Fibroblast of lung (primary cell): ENCODE measurements at places on chromosomes 4 and X. TPM values are rescaled to one million over a fixed set of nuclear protein-coding genes. Genes with fewer than 3 reads are reported as not detected.

The FAM199X gene
- 17.2 and 21.1 TPM in 2 replicates for total RNA-seq

GRCh38 chr4:178037459-178038214 lies 595.4 kb upstream of the AGA start:
- DNase-seq = no peak
- no peak overlapping the region for H3K27ac ChIP-seq
- H3K27me3 ChIP-seq = no peaks in the 10 kb centered on the region
- H3K4me1 ChIP-seq = no peaks in the 10 kb centered on the region
- no peak overlapping the region for H3K4me3 ChIP-seq
- H3K36me3 ChIP-seq = no peaks in the 10 kb centered on the region

The DMRTC1 gene
- total RNA-seq = not detected in 2 replicates

The EPGN gene
- total RNA-seq = 0.26 TPM in 1 of 2 replicates, not detected in the other

DNA sequence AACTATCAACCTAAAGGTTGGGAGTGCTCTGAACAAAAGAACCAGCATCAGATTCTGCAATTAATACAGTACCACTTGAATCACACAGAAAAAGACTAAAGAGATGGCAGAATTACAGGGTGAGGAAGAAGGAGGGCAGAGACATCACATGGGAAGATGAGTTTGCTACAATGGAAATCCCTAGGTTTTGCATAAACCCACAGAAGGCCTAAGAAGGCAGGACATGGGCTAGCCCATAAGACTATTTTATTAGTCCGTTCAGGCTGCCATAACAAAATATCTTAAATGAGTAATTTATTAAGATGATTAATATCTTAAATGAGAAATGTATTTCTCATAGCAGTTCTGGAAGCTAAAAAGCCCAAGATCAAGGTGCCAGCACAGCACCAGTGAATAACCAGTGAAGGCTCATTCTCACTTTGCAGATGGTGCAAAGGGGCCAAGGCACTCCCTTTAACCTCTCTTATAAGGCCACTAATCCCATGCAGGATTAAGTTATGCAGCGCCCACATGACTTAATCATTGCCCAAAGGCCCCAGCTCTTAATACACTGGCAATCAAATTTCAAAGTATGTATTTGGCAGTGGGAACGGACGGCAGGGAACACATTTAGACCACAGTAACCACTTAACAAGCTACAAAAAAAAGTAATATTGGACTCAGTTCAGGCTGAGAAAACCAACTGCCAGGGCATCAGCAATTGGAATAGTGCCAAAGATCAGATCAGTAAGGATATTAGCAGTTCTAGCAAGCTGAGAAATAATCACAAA lies 47.6 kb upstream of the NEUROG2 start:
- no peak overlapping the region for H3K27ac ChIP-seq
- no peaks in the 10 kb centered on the region for H3K27me3 ChIP-seq
- DNase-seq = no peak
- no peaks in the 10 kb centered on the region for H3K36me3 ChIP-seq
- H3K4me3 ChIP-seq = no peak overlapping the region

- H3K4me3 ChIP-seq = no peak overlapping the region
- no peaks in the 10 kb centered on the region for H3K36me3 ChIP-seq
- H3K27ac ChIP-seq = no peak overlapping the region
- DNase-seq = no peak
- no peaks in the 10 kb centered on the region for H3K4me1 ChIP-seq
- no peaks in the 10 kb centered on the region for H3K27me3 ChIP-seq
These were observed 30.0 kb downstream of the SHROOM2 start for GRCh38 chrX:9816084-9816700.
